Left renal cortex interstitium (tissue), 4 donors: ENCODE measurements at places on chromosomes 1 and 21. TPM values are rescaled to one million over a fixed set of nuclear protein-coding genes. Genes with fewer than 3 reads are reported as not detected.

DISP3 gene
- polyA plus RNA-seq = 2.1 TPM

KCNA2 gene
- polyA plus RNA-seq = 0.38 TPM

RNF186 gene
- 0.56 TPM for polyA plus RNA-seq

SERINC2 gene
- polyA plus RNA-seq = 38.4 TPM

CD1C gene
- 1.1 TPM for polyA plus RNA-seq

FMO1 gene
- polyA plus RNA-seq = 182 TPM

SPATA21 gene
- polyA plus RNA-seq = 0.25 TPM

KRTAP19-6 gene
- polyA plus RNA-seq = not detected

GFI1 gene
- polyA plus RNA-seq = 0.33 TPM

AMPD1 gene
- polyA plus RNA-seq = not detected

CHODL gene
- polyA plus RNA-seq = 72.1 TPM

TMEM52 gene
- polyA plus RNA-seq = 1.5 TPM

RNASEL gene
- polyA plus RNA-seq = 9.8 TPM

TMOD4 gene
- 1.1 TPM for polyA plus RNA-seq

RHOU gene
- polyA plus RNA-seq = 16.8 TPM

GPR25 gene
- not detected for polyA plus RNA-seq

UBL4B gene
- not detected for polyA plus RNA-seq

FNDC10 gene
- 5.1 TPM for polyA plus RNA-seq

KIAA0040 gene
- 15.0 TPM for polyA plus RNA-seq

TSPAN1 gene
- 91.5 TPM for polyA plus RNA-seq

RAB7B gene
- polyA plus RNA-seq = 3.3 TPM

ATAD3C gene
- polyA plus RNA-seq = 3.7 TPM

GBP7 gene
- 0.27 TPM for polyA plus RNA-seq

HSD3B2 gene
- polyA plus RNA-seq = 1.7 TPM

TRIM17 gene
- polyA plus RNA-seq = 14.0 TPM

TRIM58 gene
- polyA plus RNA-seq = 1.6 TPM

OR2T35 gene
- not detected for polyA plus RNA-seq

GJA9 gene
- 0.51 TPM for polyA plus RNA-seq

INKA2 gene
- polyA plus RNA-seq = 3.2 TPM

SRGAP2B gene
- 19.8 TPM for polyA plus RNA-seq

ZNF648 gene
- polyA plus RNA-seq = 0.64 TPM

PLEKHA6 gene
- polyA plus RNA-seq = 45.9 TPM

FNBP1L gene
- polyA plus RNA-seq = 115 TPM

ANKRD45 gene
- polyA plus RNA-seq = 4.8 TPM

TRIM63 gene
- polyA plus RNA-seq = 0.78 TPM
